ENCODE measurements at places on chromosomes 4 and X.
A peak's percentile ranks its signal among the peaks of the same experiment; 100 is the strongest.

DNA sequence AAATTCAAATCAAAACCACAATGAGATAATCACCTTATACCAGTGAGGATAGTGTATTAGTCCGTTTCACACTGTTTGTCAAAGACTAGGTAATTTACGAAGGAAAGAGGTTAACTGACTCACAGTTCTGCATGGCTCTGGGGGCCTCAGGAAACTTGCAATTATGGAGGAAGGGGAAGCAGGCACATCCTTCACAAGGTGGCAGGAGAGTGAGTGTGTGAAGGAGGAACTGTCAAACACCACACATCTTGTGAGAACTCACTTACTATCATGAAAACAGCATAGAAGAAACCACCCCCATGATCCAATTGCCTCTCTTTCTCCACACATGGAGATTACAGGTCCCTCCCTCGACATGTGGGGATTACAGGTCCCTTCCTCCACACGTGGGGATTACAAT lies 54.7 kb upstream of the TRPC5 start:
- no peak for DNase-seq

- DNase-seq = no peak
These were observed 213.4 kb upstream of the LNX1 start for GRCh38 chr4:53804719-53805118.

GRCh38 chrX:39491548-39492297 lies 606.0 kb downstream of the BCOR start:
- no peak for DNase-seq

DNA sequence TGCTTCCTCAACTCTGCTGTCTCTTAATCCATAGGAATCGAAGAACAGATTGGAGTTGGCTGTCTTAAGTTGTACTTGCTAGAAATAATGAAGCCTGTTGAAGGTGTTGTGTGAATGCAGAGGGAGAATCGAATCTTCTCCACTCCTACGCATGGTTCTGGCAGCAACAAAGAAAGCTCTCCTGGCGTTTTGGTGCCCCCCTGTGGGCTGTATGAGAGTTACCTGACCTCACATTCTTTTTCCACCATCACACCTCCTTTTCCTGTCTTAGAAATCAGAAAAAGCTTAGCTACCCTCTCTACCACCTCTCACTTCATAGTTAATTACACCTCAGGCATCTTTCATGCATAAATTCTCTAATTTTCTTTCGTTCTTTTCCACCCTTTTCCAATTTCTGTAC lies 16.3 kb downstream of the KLF8 start:
- DNase-seq = peak; percentile 44

DNA sequence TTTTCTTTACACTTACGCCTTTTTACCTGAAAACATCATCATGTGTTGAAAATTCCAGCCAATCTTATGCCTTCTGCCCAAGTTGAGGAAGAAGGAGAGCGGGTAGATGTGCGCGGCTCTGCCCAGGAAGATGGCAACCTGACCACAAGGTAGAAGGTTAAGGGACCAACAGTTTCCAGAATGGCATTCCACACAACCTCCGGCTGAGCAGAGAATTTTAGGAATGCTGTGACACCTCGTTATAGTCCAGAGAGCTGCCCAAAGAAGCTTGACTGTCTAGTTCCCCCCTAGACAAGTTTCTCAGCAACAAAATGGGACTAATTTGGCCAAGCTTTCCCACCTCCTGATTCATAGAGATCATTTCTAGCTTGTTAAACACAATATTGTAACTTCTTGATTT lies 75.1 kb downstream of the CHST7 start:
- no peak for DNase-seq

DNA sequence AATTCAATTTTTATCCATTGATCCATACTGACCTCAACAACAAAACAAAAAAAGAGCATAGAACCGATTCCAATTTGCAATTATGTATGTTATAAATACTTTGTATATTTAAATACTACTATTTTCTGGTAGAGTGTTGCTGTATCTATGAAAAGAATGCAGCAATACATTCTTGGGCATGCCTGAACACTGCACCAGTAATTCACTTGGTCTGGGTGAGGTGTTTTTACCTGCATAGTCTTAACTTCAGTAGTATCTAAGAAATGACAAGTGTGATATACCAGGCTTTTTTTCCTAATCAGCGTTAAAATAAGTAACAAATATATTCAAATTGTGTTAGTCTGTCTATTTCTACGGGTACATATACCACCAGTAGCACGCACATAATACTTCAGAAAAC lies 120.2 kb downstream of the KLHL13 start:
- DNase-seq = no peak

- DNase-seq = no peak
These were observed 127.2 kb upstream of the GPC4 start for GRCh38 chrX:133542476-133542875.

DNA sequence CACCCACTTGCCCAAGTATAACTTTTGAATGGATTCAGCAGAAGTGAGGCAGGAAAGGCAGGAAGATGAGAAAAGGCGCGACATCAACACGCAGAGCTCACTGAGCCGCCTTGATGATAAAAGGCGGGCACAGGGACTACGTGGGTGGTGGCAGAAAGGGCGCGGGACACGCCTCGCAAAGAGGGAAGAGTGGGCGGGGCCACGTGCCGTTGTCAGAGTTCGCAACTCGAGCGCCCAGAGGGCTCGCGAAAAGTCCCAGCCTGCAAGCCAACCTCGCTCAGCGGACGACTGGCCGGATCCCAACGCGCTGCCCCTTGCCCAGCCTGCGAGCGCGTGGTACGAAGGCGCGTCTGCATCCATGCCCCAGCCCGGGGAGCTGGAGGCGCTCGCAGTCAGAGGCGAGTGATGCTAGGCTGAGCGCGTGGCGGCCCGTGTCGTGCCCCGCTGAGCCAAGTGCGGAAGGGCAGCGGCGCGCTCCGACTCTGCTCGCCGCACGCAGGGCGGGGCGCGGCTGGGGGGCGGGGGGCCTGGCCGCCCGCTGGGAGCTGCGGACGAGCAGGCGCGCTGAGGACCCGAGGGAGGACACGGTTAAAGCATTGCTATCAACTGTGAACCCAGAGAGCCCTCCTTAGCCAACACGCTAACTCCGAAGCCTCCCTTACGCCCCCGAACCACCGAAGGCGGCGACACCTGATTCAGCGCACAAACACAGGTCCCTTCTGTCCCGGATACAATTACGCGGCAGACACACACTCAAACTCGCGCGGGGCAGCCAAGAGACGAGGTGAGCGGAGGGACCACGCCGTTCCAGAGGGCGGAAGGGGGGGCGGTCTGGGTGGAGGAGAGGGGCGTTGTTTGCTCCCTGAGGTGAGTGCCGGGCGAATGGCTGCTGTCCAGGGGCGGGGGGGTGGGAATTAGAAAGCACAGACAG lies at the start of gene UGT8:
UGT8 (plus strand) TSS at position 617 of the 931 bp plus-strand sequence. CDS start 24,074 bp downstream, outside the sequence.
- peak; percentile 8 for DNase-seq

DNA sequence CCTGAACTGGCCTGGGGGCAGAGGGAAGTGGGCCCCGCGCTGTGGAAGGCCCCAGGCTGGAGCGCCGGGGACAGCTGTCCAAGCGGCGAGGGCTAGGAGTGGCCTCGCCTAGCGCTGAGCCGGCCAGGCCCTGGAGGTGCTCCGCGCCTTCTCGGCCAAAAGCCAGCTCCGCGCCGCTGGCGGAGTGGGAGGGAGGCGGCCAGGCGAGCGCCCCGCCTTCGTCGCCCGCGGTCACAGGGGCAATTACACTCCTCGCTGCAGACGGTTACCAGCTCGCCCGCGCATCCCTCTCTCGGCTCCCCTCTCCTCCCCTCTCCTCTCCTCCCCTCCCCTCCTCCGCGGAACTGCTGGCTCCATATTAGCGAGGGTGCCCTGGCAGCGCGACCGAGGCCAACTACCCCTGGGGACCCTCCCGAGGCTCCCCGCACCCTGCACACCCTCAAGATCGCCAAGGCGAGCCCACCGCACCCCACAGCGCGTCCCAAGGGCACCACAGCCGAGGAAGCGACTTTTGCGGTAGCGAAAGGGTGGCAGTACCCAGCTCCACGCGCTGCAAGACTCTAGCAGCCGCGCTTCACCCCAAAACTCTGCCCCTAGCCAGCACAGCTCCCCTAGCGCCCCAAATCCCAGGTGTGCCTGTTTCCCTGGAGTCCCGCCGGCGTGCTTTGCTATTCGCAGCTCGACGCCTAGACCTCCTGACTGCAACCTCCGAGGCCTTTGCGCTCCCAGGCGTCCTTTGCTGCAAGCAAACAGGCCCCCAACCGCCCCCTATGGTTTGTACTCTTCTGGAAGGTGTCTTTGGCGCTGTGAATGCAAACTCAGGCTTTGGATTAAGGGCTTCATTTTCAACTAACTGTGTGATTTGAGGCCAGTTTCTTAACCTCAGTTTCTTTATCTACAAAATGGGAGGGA lies 91.4 kb downstream of the BCOR start:
- DNase-seq = no peak

DNA sequence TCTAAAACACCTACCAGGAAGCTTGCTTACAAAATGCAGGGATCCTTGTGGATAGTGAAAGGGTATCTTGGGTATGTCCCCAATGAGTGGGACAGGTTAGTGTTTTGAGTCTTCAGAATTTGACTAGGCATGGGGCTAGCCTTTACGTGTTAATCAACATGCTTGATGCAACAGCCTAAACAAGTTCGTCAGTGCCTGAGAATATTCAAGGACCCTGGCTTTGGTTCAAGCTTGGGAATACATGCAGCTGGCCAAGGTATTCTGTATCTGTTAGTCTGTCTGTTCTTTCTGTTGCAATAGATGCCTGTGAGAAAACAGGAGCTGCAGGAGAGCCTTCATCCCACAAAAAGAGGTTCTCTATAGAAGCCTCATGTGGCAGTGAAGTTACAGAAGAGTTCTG lies 149.5 kb downstream of the CCNG2 start:
- no peak for DNase-seq

DNA sequence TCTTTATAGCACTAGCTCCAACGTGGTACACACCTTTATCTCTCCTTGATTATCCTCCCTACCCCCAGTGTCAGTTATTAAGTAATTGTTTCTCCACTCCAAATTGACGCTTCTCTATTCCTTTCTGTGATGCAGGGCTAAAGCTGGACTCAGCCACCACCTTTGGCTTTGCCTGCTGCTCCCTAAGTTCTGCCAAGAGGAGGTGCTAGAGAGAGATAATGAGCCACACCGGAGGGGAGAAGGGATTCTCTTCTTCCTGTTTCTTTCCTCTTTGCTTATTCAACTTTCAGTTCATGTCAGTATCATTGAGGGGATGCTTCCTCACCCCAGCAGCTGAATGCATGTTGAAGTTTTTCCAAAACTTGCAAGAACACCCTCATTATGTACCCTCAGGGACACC lies 176.5 kb downstream of the GBA3 start:
- no peak for DNase-seq

DNA sequence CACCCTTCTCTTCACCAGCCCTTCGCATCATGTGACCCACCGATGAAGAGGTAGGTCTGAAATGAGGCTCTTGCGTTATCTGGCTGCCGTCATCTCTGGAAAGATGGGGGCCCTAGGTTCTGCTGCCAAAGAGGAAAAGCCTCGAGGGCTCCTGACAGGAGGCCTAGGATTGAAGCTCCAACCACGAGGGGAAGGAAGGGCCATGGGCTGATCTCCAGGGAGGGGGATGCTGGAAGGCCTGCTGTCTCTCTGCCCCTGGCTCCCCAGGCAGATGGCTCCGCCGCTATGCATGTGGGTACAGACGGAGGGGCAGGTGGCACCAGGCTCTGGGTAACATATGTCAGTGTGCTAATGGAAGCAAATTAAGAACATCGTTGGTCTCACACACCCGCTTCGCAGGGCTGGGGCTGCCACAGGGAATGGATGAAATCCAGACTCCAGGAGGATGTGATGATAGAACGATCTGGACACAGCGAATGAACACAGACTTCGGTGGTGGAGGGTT lies 44.9 kb downstream of the AFAP1 start:
- no peak for DNase-seq

GRCh38 chr4:138775890-138776289 lies 239.7 kb upstream of the NOCT start:
- DNase-seq = peak; percentile 3

GRCh38 chrX:67050760-67051159 lies 411.9 kb upstream of the EDA2R start:
- no peak for DNase-seq

GRCh38 chr4:110510277-110510676 lies 34.3 kb downstream of the ENPEP start:
- no peak for DNase-seq

DNA sequence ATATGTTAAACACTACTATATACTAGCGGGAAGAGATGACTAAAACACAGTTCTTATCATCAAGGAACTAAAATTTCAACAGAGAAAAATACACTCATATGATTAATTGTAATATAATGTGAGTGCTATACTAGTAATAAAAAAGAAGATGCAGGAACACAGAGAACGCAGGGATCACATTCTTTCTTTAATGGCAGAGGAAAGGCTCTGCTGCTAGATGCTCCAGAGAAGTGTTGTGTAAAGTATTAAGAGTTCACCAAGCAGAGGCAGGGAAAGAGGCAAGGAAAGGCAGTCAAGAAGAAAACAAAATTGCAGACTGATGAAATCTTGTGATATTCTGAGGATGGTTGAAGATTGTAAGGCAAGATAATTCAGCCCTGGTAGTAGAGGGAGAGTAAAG lies 394.7 kb downstream of the PDGFC start:
- no peak for DNase-seq

DNA sequence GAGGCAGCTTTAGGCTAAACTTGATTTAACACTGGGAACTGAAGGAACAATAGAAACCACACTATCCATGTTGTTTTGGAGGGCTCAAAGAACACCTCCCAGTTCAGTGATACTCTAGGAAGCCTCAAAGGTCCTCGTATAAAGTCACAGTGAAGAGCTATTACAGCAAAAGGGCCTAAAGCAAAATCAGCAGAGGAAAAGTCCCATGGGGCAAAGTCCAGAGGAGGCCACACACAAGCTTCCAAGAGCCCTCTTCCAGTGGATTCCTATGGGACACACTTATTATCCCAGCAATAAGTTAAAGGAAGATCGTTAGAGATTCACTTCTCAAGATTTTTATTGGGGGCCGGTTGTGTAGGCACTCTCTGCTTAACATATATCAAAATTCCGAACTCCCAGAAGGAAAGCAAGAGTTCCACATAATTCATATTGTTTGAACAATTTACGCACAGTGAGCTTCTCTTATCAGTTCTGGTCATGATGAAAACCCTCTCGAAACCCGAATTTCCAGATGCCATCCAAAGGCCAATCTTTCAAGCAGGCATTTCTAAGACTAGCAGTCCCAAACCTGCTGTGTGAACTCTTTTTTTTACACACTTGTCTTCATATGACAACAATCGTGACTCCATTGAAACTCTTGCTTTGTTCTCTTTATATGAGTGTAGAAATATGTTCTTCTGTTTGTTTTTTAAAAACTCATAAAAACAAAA lies 53.7 kb downstream of the ANXA5 start:
- DNase-seq = no peak

DNA sequence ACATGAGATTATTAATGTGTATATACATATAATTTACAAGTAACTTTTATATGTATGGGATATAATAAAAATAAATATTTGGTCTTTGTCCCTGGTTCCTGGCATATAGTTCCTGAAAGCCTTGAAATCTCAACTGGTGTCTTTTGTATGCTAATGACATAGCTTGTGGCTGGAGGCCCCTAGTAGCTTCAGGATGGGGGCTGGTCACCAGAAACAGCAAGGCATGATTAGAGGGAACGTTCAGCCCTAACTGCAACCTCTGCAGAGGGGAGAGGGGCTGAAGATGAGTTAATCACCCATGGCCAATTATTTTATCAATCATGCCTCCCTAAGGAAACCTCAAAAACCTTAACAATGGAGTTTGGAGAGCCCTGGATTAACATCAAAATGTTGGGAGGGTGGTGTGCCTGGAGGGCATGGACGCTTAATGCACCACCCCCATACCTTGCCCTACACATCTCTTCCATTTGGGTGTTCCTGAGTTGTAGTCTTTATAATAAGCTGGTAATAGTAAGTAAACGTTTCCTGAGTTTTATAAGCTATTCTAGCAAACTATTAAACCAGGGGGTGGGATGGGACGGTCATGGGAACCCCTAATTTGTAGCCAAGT lies 21.3 kb downstream of the PIN4 start:
- DNase-seq = no peak
